Activated naive CD4-positive, alpha-beta T cell treated with Interleukin-2 at 50 U/mL for 16 hours (primary cell): ENCODE measurements at places on chromosomes 6 and 20.

DNA sequence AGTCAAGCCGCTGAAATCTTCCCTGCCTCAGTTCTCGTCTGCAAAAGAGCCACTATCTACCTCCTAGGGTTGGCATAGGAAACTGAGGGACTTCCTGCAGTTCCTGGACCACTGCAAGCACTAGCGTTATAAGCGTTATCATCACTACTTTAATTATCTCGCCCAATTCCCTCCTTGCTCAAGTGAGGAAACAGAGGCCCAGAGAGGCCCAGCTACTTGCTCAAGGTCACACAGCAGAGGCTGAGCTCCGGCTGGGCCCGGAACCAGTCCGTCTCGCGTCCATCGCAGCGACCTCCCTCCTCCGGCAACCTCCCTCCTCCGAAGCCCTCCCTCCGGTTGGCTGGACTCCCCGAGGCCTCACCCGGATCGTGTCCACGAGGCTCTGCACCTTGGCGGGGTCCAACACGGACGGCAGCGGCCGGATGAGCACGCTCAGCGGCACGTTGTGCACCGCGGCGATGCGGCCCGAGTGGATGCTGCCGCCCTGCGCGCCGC, 338 bp downstream of the SRXN1 start:
- peak; percentile 21 for DNase-seq

DNA sequence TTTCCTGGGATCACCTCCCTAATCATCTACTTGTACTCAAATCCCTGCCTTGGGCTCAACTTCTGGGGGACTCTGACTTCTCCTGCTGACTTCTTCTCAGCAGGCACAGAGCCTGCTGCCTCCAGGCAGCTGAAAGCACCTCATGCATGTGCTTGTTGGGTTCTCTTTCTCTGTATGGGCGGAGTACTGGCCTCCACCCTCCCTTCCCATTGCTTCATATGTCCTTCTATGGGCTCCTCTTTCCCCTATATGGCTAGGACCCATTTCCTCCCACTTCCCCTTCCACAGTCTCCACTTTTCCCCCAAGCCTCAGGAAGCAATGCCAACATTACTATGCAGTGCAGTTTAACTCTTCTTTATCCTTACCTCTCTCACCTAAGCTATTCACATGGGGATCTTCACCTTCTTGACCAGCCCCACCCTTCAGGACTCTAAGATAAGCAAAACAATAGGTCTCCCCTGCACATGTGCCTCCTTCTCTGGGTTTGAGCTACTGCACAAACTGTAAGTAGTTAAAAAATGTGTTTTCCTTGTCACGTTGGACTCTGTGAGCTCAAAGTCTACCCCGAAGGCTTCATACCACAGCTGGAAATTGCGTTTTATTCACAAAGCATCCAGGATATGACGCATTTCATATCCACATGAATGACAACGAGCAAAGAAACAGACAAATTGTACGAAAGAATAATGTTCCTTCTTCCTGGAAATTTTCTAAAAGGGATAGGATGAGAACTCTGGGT, 93.7 kb downstream of the CDS2 start:
- DNase-seq = no peak

- DNase-seq = peak; percentile 77
Observed at GRCh38 chr6:73129653-73130443, 95.4 kb downstream of the KHDC1L start.

- DNase-seq = no peak
Observed at GRCh38 chr20:24985802-24986201, 6.7 kb downstream of the APMAP start.

DNA sequence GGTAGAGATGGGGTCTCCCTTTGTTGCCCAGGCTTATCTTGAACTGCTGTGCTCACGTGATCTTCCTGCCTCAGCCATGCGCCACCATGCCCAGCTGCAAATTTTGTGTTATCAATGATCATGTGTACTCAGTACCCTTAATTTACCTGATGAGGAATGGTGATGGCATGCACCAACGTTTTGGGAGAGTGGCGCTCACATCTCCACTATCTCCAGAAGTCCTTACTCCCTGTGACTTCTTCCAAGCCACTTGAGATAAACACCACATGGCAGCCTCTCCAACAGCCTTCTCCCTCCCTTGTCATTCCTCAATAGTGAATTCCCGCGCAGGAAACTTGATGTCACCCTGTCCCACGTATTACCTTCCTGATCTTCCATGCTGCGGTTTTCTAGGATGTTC, 58.1 kb downstream of the PSMG4 start:
- no peak for DNase-seq

GRCh38 chr6:38533064-38533463, 106.7 kb downstream of the BTBD9 start:
- DNase-seq = no peak

DNA sequence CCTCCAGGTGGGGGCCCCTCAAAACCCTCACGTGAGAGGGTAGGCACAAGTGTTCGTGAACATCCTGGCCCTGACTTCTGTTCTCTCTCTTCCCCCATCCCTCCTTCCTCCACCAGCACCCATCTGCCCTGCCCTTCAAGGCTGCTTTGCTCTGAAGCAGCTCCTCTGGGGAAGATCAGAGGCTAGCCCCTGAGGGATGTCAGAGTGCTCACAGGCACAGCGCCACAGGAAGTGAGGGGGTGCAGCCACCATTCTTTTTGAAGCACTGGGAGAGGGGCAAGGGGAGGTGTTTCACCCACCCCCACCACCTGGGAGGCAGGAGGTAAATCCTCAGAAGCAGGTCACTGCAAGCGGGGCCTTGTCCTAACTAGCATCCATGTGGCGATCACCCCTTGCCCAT, 11.4 kb downstream of the MOCS1 start:
- DNase-seq = no peak

- peak; percentile 17 for DNase-seq
Observed at GRCh38 chr20:5039255-5039657, 37.9 kb upstream of the SLC23A2 start.

- DNase-seq = no peak
Observed at GRCh38 chr6:46606338-46606737, 46.3 kb downstream of the CYP39A1 start.
